ENCODE measurements at places on chromosomes 2 and 18. TPM values are rescaled to one million over a fixed set of nuclear protein-coding genes. Genes with fewer than 3 reads are reported as not detected.

DNA sequence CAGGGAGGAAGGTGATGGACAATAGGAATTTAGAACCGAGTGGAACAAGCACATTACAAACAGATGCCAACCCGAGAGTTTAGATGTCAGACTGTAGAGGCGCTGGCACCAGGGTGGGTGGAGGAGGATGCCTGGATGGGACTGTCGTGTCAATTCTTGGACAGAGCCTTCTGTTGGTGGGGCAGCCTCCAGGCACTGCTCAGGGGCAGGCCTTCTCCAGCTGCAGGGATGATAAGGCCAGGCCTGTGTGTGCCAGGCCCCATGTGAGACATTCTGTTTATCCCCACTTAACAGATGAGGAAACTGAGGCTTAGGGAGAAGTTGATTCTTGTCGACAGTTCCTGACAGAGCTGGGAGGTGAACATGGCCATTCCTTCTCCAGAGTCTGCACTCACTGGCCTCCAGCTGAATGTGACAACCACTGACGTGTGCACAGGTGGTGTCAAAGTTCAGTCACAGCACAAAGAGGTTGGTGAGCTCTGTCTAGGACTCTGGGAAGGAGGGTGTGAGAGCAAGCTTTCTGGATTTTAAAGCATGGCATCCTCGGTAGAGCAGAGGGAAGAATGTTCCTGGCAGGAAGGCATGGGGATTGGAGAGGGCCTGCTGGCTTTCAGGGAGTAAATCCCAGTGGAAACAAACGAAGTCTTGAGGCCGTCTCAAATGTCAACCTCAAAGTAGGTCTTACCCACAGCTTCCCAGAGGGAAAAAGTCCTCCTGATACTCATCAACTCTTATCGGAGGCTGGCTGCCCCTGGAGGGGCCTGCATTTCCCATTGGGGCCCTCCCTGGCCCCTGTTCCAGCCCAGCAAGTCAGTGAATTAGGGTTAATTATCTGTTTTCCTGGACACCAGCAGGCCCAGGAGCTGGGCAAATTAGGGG is 52.4 kb downstream of the GLI2 start:
- H3K27me3 ChIP-seq = peaks cover 3% of the 10 kb centered on the region
- no peaks in the 10 kb centered on the region for H3K36me3 ChIP-seq
- peaks cover 7% of the 10 kb centered on the region for H3K4me1 ChIP-seq
- no peak for DNase-seq

GRCh38 chr2:60234274-60234986 is 319.0 kb downstream of the BCL11A start:
- H3K27ac ChIP-seq = no peak overlapping the region
- H3K36me3 ChIP-seq = peaks cover 2% of the 10 kb centered on the region
- no peaks in the 10 kb centered on the region for H3K4me1 ChIP-seq
- DNase-seq = no peak
- no peak overlapping the region for H3K4me3 ChIP-seq

- peaks cover 5% of the 10 kb centered on the region for H3K4me1 ChIP-seq
- peaks cover 19% of the 10 kb centered on the region for H3K36me3 ChIP-seq
- no peak overlapping the region for H3K27ac ChIP-seq
- H3K4me3 ChIP-seq = no peak overlapping the region
- no peak for DNase-seq
Observed at GRCh38 chr2:69372767-69373166, 14.3 kb downstream of the GFPT1 start.

DNA sequence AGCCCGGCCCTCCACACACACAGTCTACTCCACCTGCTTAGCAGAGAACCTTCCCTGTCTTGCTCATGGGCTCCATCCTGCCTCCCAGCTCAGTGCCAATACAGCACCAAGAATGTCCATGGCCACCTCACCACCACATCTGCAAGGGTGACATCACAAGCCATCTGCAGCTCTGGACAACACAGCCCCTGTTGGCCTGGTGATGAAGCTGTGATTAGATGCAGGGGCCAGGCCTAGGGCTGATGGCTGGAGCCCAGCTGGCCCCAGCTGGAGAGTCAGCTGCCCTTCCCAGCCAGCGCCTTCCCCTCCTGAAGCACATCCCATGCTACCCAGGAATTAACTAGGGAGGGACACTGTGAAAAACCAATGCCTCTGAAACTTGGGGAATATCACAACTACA is 91.1 kb downstream of the TTC32 start:
- no peaks in the 10 kb centered on the region for H3K36me3 ChIP-seq
- peaks cover 9% of the 10 kb centered on the region for H3K27me3 ChIP-seq

DSG2 gene
- 0.25 TPM for total RNA-seq

DNA sequence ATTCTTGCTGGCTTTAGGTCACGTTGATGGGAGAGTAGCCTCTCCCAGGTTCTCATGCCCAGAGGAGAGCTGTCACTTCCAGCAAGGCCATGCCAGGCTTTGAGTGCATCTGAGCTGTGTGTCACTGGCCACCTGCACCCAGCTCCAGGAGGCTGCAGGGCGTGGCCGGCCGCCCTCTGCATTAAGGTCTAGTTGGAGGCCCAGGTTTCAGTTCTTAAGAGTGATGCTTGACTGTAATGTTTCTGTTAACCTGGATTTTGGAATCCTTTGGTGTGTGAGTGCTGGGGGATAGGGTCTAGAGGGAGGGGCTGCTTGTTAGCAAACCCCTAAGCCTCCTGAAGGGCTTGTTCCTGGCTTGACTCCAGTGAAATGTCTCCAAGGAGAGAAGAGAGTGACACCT is 140.1 kb downstream of the ACOXL start:
- no peak overlapping the region for H3K27ac ChIP-seq
- no peaks in the 10 kb centered on the region for H3K36me3 ChIP-seq
- peaks cover 4% of the 10 kb centered on the region for H3K27me3 ChIP-seq

DNA sequence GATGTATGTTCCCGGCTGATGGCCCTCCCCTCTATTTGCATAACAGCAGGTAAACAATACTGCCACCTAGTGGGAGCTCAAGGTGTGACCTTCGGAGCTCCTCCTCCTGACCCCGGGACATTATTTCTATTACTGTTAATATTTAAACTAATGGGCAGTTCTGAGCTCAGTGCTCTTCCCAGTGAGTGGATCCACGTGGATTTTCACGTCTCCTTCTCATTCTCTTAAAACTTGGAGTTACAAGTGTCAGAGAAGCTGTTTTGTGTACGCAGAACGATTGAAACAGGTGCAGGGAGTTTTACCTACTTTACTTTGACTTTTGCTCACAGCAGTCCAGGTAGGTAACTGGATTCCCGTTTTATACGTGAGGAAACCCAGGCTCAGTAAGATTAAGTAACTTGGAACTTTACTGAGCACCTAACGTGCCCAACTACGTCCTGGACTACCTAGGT is 127.3 kb downstream of the PRKCE start:
- H3K4me3 ChIP-seq = peak overlapping the region; percentile 6
- peaks cover 11% of the 10 kb centered on the region for H3K4me1 ChIP-seq
- peak; percentile 37 for DNase-seq

NT5C1B gene
- not detected for total RNA-seq

MAP3K19 gene
- total RNA-seq = not detected

DNA sequence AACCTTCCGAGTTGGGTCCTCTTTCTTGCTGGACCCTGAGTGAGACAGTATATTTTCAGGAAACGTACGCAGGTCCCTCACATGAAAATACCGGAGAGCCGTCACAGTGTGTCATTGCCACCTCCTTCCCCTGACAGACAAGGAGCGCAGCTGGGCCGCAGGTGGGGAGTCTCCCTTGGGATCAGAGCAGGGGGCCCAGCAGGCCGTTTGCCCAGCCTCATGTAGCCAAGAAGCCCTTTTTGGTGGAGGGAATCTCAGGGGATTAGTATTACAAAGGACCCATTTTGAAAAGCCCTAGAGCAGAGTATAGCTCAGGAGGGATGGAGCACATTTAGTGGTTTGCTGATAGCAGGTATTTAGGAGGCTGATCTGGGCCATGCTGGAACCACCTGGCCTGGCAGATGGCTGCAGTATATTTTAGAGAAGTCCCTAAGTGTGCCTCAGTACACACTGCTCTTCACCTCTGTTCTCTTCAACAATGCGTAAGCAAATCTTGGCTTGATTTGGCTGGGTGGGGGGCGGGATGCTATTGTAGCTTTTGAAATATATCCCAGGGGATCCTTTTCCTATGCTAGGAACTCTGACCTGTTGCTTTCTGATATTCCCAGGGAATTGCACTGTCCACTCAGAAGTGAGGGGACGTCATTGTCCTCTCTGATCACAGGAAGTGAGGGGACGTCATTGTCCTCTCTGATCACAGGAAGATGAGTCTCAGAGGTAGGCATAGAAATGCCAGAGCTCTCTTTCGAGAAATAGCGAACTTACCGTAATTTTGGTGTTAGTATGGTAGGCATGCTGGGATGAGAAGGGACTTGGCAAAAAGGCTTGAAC is 171.9 kb downstream of the HRH4 start:
- H3K4me3 ChIP-seq = no peak overlapping the region
- H3K27me3 ChIP-seq = no peaks in the 10 kb centered on the region
- no peak for DNase-seq
- no peak overlapping the region for H3K27ac ChIP-seq

GRCh38 chr2:191169456-191170300 is 18.9 kb upstream of the STAT4 start:
- H3K4me1 ChIP-seq = peaks cover 31% of the 10 kb centered on the region
- H3K36me3 ChIP-seq = peaks cover 3% of the 10 kb centered on the region
- H3K27me3 ChIP-seq = no peaks in the 10 kb centered on the region
- DNase-seq = no peak
- no peak overlapping the region for H3K27ac ChIP-seq

- no peak for DNase-seq
- no peaks in the 10 kb centered on the region for H3K36me3 ChIP-seq
- H3K27ac ChIP-seq = no peak overlapping the region
- no peak overlapping the region for H3K4me3 ChIP-seq
- H3K4me1 ChIP-seq = peaks cover 6% of the 10 kb centered on the region
Observed at GRCh38 chr18:34807106-34807796, 97.2 kb downstream of the DTNA start.

Data from activated naive CD8-positive, alpha-beta T cell treated with anti-CD3 and anti-CD28 coated beads, Interleukin-2, amount 10 ng/mL, durations not matched to agents 7 days and 5 days (primary cell).